ENCODE measurements at places on chromosomes 7 and 10.

GRCh38 chr7:12674053-12674452, 13.4 kb upstream of the ARL4A start:
- DNase-seq: no peak

DNA sequence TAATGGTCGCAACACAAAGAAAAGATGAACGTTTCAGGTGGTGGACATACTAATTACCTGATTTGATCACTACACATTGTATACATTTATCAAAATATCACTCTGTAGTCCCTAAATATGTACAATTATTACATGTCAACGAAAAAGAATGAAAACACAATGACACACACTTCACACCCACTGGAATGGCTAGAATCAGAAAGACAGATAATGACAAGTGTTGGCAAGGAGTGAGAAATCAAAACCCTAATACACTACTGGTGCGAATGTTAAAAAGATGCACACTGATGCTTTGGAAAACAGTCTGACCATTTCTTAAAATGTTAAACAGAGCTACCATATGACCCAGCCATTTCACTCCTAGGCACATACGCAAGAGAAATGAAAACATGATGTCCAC, 2.3 kb downstream of the COA1 start:
- DNase-seq: no peak

DNA sequence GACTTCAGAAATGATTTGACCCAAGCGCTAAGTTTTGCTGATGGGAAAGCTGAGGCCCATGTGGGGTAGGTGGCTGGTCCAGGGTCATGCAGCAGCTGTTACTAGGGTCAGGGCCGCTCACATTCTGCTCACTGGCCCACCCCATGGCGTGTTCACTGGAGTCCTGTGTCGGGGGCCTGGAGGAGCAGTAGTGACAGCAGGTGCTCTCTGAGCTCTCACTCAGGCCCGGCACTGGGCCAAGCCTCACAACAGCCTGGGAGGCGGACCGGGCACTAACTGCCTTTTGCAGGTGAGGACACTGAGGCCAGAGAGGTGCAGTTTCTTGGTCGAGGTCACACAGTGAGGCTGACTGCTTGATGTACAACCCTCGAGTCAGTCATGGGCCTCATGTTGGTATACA, 82.7 kb downstream of the GLRX3 start:
- no peak for DNase-seq

DNA sequence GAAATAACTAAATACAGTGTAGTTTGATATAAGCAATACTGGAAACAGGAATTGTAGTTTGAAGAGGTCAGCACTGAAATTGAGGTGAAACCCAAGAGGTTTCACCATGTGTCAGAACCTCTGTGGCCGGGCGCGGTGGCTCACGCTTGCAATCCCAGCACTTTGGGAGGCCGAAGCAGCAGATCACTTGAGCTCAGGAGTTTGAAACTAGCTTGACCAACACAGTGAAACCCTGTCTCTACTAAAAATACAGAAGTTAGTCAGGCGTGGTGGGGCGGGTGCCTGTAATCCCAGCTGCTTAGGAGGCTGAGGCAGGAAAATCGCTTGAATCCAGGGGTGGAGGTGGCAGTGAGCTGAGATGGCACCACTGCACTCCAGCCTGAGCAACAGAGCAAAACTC, 13.7 kb downstream of the AHCYL2 start:
- no peak for DNase-seq

- no peak for DNase-seq
These were observed 518.4 kb downstream of the CCSER2 start for GRCh38 chr10:84846658-84847316.

DNA sequence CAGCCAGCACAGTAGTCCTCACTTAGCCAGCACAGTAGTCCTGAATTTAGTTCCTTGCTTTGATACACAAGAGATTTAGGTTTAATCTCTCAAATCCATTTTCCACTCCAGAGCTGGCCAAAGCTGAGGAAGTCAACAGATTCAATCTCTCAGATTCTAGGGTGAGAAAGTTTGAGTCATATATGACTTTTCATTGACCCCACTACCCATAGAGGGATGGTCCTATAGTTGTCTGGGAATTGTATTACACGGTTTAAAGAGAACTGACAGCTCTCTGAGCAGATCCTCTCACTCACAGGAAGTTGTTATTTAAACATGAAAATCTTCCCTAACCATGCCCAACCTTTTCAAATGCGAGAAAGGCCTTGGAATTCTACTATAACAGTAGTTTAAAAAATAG, 641.8 kb upstream of the SEMA3D start:
- DNase-seq: no peak

GRCh38 chr10:78134773-78135306, 101.2 kb downstream of the RPS24 start:
- DNase-seq: no peak

Data from NCI-H2107 (cell line).